Cardiac atrium fibroblast (primary cell): ENCODE measurements at places on chromosomes 12 and 14. TPM values are rescaled to one million over a fixed set of nuclear protein-coding genes. Genes with fewer than 3 reads are reported as not detected.

DEGS2 gene
- total RNA-seq, result not detected in 2 replicates

HOXC9 gene
- total RNA-seq, result not detected in 2 replicates

PAX9 gene
- not detected in 2 replicates for total RNA-seq

CARMIL3 gene
- 0.16 TPM in 1 of 2 replicates, not detected in the other for total RNA-seq

NOVA1 gene
- total RNA-seq, result 2.9 and 4.7 TPM in 2 replicates

LMO3 gene
- 4.5 and 10.7 TPM in 2 replicates for total RNA-seq

KRT77 gene
- not detected in 2 replicates for total RNA-seq

JPH4 gene
- not detected in 2 replicates for total RNA-seq

AKAP6 gene
- under 0.01 and 2.9 TPM in 2 replicates for total RNA-seq

RIPK3 gene
- total RNA-seq, result 0.36 TPM in 1 of 2 replicates, not detected in the other

CCDC197 gene
- not detected in 2 replicates for total RNA-seq

AKAP5 gene
- total RNA-seq, result 0.32 and 0.36 TPM in 2 replicates

CLEC1B gene
- total RNA-seq, result not detected in 2 replicates

REC8 gene
- 2.9 TPM in 1 of 2 replicates, not detected in the other for total RNA-seq

SAMD15 gene
- 1.1 TPM in 2 replicates for total RNA-seq

NR4A1 gene
- 22.0 and 122 TPM in 2 replicates for total RNA-seq

MAP3K9 gene
- under 0.01 and 0.18 TPM in 2 replicates for total RNA-seq

SIX6 gene
- total RNA-seq, result not detected in 2 replicates

ALDH6A1 gene
- 17.2 and 20.0 TPM in 2 replicates for total RNA-seq

KCNMB4 gene
- total RNA-seq, result 9.2 and 12.1 TPM in 2 replicates

MUCL1 gene
- total RNA-seq, result not detected in 2 replicates

KRT73 gene
- total RNA-seq, result not detected in 2 replicates

WSCD2 gene
- total RNA-seq, result not detected in 2 replicates

HOXC13 gene
- not detected in 2 replicates for total RNA-seq

TC2N gene
- 0.97 and 1.3 TPM in 2 replicates for total RNA-seq

CACNA2D4 gene
- not detected in 2 replicates for total RNA-seq

ASPG gene
- total RNA-seq, result not detected in 2 replicates

STXBP6 gene
- total RNA-seq, result 20.2 and 29.5 TPM in 2 replicates

ADAMTS20 gene
- not detected in 2 replicates for total RNA-seq

PPP1R36 gene
- total RNA-seq, result 0.16 TPM in 1 of 2 replicates, not detected in the other
